Caki2 (cell line): ENCODE measurements at places on chromosomes 5 and 9.
A peak's percentile ranks its signal among the peaks of the same experiment; 100 is the strongest.

- no peak for DNase-seq
Observed at GRCh38 chr5:7245121-7245651, 150.8 kb upstream of the ADCY2 start.

DNA sequence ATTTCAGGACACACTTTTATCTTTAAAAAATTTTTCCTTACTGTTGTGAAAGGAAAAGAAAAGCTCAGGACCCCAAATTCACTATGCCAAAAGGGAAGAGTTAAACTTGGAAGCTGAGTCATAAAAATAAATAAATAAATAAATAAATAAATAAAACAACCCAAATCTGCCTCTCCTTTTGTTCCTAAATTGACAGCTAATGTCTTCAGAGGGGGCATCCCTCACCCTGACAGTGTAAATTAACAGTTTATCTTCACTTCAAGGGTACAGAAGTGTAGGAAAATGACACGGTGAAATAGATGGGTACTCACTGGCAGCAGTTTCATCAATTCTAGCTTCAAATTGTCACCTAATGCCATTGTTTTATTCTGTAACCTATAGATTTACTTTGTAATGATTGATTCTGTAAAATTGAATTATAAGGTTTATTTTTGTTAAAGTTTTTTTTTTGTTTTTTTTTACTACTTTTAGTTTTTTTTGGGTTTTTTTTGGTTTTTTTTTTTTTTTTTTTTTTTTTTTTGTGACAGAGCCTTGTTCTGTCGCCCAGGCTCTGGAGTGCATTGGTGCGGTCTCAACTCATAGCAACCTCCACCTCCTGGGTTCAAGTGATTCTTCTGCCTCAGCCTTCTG lies 18.5 kb upstream of the ANXA1 start:
- no peak for DNase-seq

- DNase-seq, result no peak
Observed at GRCh38 chr5:72208324-72208926, 101.2 kb downstream of the MAP1B start.

DNA sequence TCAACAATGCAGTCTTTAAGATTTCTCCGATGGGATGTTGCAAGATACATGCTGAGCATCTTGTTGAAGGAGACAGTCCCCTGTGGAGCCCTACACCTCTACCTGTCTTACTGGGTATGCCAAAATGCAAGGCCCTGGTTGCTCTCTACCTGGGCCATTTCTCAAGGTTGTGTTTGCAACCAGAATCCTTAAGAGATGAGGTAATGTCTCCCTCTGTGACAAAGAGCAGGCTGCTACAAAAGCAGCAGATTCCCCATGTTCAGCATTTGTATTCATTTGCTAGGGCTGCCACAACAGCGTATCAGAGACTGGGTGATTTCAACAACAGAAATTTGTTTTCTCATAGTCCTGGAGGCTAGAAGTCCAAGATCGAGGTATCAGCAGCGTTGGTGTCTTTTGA lies 138.4 kb upstream of the RPS23 start:
- DNase-seq, result no peak

- peak; percentile 66 for DNase-seq
Observed at GRCh38 chr9:107484117-107484723, 5.3 kb downstream of the KLF4 start.

DNA sequence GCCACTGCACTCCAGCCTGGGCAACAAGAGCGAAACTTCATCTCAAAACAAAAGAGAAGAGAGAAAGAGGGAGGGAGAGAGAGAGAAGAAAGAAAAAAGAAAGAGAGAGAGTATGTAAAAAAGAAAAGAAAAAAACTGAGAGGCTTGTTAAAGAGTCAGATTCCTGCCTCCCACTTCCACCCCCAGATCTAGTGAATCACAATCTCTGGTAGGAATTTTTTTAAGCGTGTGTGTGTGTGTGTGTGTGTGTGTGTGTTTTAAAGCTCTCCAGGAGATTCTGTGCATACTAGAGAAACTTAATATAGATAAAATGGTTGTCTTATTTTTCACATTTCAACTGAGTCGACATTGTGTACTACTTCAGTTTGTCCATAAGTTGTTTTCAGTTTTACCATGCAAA lies 32.0 kb downstream of the SAR1B start:
- no peak for DNase-seq

DNA sequence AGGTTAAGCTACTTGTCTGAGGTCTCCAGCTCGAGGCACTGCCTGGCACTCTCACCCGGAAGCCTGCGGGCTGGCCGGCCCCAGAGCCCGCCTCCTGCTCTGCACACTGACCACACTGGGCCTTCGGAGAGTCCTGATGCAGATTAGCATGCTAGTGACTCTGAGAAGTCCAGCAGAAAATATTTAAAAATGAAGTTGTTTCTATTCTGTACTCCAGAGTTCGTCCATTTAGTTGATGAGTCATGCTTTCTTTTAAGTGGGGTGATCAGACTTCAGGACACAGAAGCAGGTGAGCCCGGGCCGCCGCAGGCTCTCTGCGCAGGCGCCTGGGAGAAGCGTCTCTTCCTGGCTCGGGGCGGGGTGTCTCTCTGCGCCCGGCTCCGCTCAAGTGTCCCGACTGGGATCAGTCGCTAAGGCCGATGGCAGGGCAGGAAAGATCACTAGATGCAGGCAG lies 32.5 kb downstream of the FAM240B start:
- no peak for DNase-seq

- no peak for DNase-seq
Observed at GRCh38 chr5:19547640-19548039, 440.4 kb downstream of the CDH18 start.

- no peak for DNase-seq
Observed at GRCh38 chr9:1303932-1304331, 253.8 kb downstream of the DMRT2 start.

GRCh38 chr5:157549954-157550549 lies 25.5 kb downstream of the ADAM19 start:
- DNase-seq, result no peak

GRCh38 chr9:99868845-99869244 lies 37.6 kb upstream of the STX17 start:
- no peak for DNase-seq

- DNase-seq, result no peak
Observed at GRCh38 chr9:136799079-136799853, 3.1 kb downstream of the CCDC183 start.

GRCh38 chr5:180116077-180116999 lies 44.8 kb upstream of the RNF130 start:
- no peak for DNase-seq

DNA sequence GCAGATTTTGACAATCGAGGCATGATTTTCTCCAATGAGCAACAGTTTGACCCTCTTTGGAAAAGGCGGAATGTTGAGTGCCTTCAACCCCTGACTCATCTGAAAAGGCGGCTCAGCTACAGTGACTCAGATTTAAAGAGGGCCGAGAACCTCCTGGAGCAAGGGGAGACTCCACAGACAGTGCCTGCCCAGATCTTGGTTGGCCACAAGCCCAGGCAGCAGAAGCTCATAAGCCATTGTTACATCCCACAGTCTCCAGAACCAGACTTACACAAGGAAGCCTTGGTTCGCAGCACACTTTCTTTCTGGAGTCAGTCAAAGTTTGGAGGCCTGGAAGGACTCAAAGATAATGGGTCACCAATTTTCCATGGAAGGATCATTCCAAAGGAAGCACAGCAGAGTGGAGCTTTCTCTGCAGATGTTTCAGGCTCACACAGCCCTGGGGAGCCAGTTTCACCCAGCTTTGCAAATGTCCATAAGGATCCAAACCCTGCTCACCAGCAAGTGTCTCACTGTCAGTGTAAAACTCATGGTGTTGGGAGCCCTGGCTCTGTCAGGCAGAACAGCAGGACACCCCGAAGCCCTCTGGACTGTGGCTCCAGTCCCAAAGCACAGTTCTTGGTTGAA lies 13.6 kb downstream of the PTPDC1 start:
- DNase-seq, result no peak

- no peak for DNase-seq
Observed at GRCh38 chr9:79154806-79155205, 417.0 kb upstream of the TLE4 start.

- DNase-seq, result no peak
Observed at GRCh38 chr9:88745276-88746001, 210.5 kb downstream of the NXNL2 start.

DNA sequence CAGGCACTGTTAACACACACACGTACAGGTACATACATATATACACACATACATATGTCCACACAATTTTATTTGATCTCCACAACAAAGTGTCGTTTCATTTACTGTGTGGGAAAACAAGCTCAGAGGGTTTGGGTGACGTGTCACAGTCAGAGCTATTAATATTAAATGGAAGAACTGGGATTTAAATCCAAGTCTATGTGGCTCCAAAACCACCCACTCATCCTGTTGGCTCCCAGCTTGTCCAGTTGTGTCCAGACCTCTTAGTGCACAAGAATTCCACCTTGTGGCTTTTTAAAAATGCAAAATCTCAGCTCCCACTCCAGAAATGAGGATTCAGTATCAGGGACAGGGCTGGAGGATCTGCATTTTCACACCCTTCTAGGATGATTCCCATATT lies 52.3 kb upstream of the PTPDC1 start:
- DNase-seq, result no peak

DNA sequence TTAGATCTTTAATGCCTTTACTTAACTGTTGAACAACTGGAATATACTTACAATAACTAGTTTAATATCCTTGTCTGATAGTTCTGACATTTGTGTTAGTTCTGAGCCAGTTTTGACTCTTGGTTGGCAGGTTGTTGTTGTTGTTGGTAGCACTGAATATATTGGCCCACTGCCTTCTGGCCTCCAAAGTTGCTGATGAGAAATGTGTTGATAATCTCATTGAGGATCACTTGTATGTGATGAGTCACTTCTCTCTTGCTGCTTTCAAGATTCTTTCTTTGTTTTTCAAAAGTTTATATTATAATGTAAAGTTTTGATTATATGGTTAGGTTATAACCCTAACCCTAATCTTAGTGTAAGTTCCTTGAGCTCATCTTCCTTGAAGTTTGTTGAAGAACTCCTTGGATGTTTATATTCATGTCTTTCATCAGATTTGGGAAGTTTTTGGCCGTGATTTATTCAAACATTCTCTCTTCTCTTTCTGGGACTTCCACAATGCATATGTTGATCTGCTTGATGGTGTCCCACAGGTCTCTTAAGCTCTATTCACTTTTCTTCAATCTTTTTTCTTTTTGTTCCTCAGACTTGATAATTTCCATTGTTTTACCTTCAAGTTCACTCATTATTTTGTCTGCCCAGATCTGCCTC lies 149.7 kb downstream of the FGF18 start:
- no peak for DNase-seq

DNA sequence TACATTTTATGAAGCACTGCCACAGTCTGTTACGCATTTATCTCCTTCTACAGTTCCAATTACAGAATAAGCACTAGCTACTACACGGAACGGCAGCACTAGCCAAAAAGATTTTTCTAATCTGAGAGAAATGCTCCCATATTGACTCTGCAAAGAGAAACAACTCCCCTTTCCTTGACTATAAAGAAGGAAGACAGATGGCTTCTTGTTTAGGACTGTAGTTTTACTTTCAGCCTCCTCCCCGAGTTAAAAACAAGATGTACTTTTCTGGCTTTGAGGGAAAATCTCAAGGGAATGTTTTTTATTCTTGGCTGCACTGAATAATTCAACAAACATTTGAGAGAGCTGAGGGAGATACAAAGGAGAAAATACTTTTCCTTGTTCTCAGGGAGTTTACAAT lies 1.9 kb upstream of the SLC44A1 start:
- DNase-seq, result no peak

GRCh38 chr5:171841984-171842776 lies 56.6 kb downstream of the SMIM23 start:
- DNase-seq, result no peak

DNA sequence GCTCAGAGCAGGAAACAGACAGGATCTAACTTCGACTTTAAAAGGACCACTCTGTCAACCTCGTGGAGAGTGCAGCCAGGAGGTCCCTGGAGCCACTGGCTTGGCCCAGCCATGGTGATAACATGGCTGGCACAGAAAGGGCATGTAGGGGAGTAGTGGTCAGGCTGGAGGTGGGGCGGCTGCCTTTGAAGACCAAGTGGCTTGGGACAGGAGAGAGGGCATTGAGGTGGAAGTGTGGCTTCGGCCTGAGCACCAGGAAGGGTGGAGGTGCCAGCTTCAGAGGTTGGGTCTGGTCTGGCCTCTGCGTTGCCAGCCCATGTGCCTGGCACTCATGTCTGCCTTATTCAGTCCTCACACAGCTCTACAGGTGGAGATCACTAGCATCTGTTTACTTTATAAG lies 270.0 kb downstream of the NSG2 start:
- no peak for DNase-seq

DNA sequence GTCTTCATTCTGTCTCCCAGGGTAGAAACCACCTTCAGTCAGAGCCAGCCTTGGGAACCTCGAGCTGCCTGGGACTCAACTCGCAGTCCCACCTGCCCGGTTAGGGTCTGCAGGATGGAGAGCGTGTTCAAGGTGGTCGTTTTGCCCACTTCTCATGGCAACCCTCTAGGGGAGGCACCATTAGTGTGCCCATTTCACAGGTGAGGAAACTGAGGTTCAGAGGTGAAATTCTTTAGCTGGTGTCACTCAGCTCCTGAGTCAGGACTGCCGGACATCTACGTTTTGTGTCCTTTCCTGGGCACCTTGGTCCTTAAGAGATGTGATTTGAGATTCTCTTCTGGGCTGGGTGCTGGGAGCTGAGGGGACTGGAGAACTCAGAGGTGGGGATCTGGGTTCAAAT lies 30.0 kb downstream of the DAB2IP start:
- no peak for DNase-seq

GRCh38 chr9:129412814-129413536 lies 207.9 kb downstream of the C9orf50 start:
- peak; percentile 67 for DNase-seq

- no peak for DNase-seq
Observed at GRCh38 chr5:72082048-72082447, 25.2 kb upstream of the MAP1B start.

DNA sequence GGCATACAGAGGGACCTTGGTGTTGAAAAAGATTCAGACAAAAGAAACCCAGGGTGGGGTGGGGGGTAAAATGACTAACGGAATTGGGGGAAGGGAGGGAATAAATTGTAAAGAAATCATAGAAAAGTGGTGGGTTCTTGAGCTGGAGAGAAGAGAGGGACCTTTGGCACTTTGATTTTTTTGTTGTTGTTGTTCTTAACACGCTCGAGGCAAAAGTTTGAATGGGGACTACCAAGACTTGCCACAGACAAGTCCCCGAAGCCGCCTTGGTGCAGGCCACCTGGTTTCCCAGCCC lies 616 bp downstream of the VCAN start:
- no peak for DNase-seq
